ENCODE measurements at places on chromosomes 2 and 18.

- DNase-seq: no peak
Measured at GRCh38 chr2:226573158-226573557, 226.5 kb downstream of the IRS1 start.

DNA sequence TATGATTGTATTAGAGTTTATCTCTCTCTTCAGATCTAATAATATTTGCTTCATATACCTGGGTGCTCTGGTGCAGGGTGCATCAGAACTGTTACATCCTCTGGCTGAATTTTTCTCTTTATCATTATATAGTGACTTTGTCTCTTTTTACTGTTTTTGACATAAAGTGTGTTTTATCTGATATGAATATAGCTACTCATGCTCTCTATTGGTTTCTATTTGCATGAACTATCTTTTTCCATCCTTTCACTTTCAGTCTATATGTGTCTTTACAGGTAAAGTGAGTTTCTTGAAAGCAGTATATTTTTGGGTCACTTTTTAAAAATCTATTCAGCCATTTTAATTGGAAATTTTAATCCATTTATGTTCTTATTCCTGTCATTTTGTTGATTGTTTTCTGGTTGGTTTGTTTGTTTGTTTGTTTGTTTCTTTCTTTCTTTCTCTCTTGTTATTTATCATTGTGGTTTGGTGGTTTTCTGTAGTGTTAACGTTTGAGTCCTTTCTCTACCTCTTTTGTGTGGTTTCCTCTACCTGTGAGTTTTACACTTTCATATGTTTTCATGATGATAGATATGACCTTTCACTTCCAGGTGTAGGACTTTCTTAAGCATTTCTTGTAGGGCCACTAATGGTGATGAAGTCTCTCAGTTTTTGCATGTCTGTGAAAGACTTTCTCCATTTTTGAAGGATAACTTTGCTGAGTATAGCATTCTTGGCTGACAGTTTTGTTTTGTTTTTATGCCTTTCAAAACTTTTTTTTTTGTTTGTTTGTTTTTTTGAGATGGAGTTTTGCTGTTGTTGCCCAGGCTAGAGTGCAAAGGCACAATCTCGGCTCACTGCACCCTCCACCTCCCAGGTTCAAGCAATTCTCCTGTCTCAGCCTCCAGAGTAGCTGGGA, 54.9 kb downstream of the CCNT2 start:
- DNase-seq: no peak

DNA sequence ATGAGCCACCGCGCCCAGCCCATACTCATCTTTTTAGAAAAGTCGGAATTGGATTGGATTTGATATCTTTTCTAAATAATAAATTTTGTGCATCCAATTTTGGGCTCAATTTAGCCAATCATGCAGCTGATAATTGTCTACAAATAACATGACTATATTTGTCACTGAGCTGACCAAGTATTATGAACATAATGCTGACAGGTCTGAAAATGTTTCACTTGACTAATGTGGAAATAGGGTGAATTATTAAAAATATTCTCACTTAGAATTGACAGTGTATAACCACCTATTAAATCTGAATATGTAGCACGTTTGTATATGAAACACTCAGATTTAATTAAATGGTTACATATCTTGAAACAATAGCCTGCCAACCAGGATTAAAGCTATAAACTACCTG, 657.2 kb upstream of the FSHR start:
- DNase-seq: no peak

DNA sequence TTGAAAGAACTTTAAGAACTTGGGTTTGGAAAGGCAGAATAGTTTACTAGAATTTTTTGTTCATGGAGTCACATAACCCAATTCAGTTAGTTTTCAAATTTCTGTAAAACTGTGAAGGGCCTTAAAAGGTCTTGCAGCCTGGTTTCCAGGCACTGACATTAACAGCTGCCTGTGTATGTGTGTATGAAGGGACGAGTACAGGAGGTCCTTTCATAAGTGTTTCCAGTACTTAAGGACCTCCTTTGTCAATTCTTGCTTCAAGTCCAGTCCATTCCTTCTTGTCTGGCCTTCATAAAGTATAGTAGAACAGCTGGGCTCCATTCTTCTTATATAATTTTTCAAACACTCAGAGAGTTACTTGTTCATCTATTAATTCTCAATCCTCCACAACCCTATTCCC, 136.5 kb downstream of the NR4A2 start:
- no peak for DNase-seq

- no peak for DNase-seq
Measured at GRCh38 chr18:47964053-47964452, 33.6 kb upstream of the SMAD2 start.

DNA sequence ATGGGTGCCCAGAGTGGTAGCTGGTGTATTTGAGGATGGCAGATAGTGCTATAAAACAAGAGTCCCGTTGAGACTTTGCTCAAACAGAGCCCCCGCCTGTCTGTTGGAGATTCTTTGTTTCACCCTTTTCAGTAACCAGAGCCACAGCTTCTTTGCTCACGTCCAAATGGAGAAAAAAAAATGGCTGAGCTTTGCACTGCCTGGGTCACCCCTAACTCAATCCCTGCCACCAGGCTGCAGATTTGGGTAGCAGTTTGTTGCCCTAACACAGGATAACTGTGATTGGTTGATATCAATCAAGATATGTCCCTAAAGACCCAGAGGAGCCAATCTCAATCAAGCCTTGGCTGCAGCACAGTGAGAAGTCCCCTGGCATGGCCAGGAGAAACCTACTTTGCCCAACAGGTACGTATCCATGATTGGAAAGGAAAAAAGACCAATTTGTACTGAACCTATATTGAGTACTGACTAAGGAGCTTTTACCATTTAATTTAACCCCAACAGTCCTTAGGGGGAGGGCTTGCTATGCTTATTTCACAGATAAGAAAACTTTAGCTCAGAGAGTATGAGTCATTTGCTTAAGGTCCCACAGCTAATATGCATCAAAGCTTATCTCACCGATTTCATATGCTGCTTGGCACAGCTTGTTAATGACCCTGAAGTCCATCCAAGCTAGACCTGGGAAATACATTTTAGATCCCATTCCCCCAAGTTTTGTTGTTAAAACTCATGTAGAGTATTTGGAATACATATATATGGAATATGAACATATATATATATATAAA, 72.0 kb upstream of the SH3BP4 start:
- no peak for DNase-seq

GRCh38 chr2:47274054-47274782, 119.1 kb upstream of the STPG4 start:
- no peak for DNase-seq

DNA sequence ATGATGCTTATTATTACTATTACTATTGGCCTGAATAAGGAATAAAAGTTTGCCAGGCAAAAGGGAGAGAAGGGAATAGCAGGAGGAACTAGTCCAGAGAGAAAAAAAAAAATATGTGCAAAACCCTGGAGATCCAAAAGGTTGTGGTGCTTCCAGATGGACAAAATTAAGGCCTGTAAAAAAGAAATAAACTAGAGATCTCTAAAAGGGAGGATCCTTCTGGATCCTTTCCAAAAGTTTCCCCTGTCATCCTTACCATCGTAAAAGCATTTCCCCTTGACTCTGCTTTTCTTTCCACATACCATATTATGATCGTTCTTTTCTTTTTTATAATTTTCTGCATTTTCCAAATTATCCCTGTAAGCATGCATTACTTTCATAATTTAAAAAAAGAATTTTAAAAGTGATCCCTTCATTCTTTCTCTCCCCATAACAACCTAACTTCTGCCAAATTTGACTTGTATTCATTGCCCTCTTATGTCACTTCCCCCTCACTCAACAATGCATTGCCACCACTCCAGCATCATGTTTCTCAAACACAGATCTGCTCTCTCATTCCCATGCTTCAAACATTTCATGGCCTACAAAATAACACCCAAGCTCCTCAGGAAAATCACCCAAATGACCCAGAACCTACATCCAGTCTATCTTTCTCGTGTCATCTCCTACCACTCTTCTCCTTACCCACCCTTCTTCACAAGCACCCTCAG, 40.3 kb downstream of the RBMS1 start:
- no peak for DNase-seq

DNA sequence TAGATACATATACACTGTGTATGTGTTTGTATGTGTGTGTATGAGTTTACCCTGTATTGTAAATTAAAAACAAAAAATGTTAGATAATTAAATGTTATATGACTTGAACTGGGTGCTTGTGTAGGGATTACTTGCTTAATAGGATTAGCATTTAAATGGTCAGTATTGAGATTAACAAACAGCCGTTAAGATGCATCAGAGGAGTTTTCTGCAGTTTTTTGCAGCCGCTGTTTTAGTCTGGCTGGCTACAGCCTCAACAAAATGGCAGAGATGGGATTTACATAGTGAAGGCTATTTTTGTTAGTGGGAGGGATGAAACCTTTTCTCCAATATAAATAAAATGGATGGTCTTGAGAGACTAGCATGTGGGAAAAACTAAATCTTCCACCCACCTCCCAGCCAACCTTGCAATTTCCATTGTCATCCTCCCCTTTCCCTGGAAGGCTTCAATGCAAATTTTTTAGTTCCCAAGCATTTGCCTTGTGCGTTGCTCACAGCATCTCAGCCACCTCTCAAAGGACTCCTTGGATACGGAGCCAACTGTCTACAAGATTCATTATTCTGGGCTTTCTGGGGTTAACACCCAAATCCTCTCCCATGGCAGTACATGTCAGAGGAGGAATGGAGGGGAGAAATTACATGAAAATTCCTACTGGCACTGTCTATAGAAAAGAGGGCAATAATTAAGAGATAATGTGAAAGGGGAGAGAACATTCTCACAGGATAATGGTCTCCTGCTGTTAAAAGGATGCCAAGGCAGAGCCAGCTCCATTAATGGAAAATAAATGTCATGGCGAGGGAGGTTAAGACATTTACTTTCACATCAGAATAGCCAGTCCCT, 351.9 kb downstream of the CDH2 start:
- no peak for DNase-seq

DNA sequence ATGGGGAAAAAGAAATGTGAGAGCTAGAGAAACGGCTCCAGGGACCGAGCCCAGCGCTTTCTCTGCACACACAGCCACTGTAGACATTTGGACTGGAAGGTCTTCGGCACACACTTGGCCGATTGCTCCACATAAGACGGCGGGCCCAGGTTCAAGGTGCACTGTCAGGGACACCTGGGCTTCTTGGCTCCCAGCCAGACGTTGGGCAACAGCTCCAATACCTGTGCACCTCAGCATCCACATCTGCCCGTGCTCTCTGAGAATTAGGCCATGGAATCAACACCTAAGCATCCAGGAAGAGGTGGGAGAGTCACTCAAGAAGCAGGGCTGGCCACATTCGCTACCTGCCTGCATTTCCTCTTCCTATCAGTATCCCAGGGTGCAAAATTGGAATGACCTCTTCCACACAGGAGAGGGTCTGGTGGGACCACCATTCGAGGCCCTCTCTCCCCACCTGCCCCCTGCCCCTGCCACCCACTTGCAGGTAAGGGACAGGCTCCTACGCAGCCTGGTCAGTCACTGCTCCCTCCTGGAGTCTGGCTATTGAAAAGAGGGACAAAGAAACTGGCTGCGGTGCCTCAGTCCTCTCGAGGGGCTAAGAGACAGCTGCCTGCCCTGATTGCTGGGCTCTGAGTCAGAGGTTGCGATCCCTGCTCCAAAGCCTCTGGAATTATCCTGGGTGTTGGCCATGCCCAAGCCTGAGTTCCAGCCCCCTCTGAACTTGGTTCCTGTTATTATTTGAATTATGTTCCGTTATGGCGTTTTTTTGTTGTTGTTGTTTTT, 40.1 kb upstream of the TAF1B start:
- DNase-seq: no peak

GRCh38 chr18:35424356-35424755, 47.2 kb upstream of the ZNF396 start:
- no peak for DNase-seq

DNA sequence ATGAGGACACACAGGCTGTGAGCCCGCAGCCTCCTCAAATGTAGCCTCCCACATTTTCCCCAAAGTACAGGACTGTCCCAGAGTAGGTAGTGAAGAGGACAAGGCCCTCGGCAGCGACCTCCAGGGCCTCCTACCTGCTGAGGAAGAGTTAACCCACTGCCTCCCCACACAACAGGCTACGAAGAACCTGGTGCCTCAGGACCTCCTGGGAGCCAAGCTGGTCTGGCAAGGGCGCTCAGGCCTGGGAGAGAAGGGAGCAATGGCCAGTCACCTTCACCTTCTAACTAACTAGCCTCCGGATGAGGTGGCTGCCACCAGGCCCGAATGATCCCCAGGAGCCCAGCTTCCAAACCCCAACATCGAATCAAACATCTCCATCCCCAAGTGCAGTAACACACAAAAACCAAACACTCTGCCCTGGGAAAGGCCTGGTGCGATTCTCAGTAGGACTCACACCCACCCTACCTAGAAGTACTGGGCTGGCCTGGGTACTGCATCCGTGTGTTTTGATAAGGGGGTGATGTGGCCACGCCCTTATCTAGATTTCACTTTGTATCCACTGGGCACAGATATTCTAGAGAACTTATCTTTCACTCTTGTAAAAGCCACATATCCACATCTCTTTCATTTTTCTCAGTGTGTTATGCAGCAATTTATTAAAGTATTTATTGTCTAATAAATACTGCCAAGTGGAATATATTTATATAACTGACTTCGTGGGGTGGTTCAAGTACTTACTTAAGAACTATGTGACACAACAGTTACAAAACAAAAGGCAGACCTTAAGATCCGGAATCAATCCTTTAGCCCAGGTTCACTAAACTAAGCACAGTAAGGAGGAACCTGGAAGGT, 9.7 kb downstream of the ERFE start:
- DNase-seq: no peak

GRCh38 chr2:219844401-219845091, 217.1 kb downstream of the SLC4A3 start:
- no peak for DNase-seq

GRCh38 chr2:25867396-25868003, 10.8 kb downstream of the ASXL2 start:
- DNase-seq: no peak

DNA sequence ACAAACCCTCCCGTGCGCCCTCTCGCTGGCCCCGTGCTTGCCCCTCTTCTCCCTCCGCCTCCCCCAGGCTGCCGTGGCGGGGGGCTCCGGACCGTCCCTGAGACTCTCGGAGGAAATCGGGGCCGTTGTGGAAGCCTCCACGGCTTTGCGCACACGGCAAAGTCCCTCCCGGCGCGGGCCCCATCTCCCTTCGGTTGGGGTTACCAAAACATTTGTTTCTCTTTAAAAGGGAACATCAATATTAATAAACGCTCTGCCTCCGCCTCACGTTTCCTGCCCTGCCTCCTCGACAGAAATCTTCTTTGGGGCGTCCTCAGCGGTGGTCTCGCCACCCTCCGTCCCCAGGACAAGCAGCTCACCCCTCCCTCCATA, 3.8 kb downstream of the PAX3 start:
- DNase-seq: no peak
